ENCODE measurements at places on chromosomes 3 and 15.
A peak's percentile ranks its signal among the peaks of the same experiment; 100 is the strongest.

GRCh38 chr3:167920747-167921146 is 175.0 kb downstream of the GOLIM4 start:
- no peak for DNase-seq

DNA sequence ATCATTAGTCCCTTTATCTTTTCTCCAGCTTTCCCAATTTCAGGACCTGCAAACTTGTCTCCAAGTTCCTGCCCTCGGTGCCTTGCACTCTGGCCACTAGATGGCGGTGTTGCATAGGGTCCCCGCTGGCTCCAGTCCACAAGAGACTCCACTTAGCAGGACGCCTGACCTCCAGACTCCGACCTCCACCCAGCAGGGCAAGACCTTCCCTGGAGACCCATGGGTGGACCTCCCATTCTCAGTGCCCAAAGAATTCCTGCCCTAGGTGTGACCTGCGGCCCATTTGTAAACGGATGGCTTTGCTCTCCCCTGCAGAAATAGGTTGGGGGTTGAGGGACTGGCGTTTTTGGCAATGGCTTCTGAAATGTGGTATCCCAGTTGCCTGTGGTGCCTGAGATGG is 82.6 kb downstream of the LSM3 start:
- peak; percentile 67 for DNase-seq

- DNase-seq: peak; percentile 86
These were observed at the start of gene SLC49A4 for GRCh38 chr3:122794779-122795673. Gene SLC49A4 (plus strand): TSS chr3:122795069. CDS start chr3:122795193, 124 bp downstream.

DNA sequence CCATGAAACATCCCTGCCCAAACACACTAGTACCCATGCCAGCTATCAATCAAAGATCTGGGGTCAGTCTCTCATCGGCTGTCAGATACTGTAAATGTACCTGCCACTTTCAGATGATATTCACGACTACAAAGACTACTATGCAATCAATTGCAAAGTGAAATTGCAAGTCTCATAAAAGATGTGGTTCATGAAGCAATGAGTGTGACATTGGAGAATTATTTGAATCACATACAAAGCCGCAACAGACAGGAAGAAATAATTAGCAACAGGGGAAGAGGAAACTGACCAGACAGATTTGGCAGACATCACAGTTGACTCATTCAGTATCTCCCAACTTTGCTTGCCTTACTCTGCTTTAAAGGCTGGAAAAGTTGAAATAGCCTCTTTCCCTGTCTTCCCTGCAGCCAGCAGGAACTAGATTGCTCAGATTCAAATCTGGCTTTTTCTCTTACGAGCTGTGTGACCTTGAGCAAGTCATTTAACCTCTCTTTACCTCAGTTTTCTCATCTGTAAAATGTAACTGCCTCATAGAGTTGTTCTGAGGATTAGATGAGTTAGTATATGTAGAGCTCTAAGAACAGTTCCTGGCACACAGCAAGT is 95.7 kb upstream of the C3orf80 start:
- no peak for DNase-seq

GRCh38 chr3:72346526-72346926 is 501.7 kb downstream of the SHQ1 start:
- DNase-seq: no peak

GRCh38 chr3:71890356-71890931 is 105.5 kb upstream of the PROK2 start:
- DNase-seq: no peak

- DNase-seq: no peak
These were observed 951.6 kb downstream of the DIPK2A start for GRCh38 chr3:144923046-144923775.

GRCh38 chr15:96342406-96343112 is 12.1 kb downstream of the NR2F2 start:
- no peak for DNase-seq

GRCh38 chr3:9396301-9396631 is 1.1 kb upstream of the SETD5 start:
- DNase-seq: no peak

GRCh38 chr3:127694467-127695215 is 21.9 kb downstream of the ABTB1 start:
- DNase-seq: no peak

DNA sequence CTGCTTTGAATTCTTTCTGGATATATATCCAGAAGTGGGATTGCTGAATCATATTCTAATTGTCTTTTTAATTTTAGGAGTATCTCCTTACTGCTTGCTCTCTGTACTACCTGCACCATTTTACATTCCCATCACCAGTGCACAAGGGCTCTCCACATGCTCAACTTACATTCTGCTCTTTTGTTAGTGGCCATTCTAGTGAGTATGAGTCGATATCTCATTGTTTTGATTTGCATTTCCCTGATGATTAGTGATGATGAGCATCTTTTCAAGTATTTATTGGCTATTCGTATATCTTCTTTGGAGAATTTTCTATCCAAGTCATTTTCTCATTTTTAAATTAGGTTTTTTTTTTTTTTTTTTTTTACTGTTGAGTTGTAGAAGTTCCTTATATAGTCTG is 29.5 kb downstream of the PFN2 start:
- no peak for DNase-seq

- no peak for DNase-seq
These were observed 116.2 kb downstream of the ROBO1 start for GRCh38 chr3:79651536-79652065.

DNA sequence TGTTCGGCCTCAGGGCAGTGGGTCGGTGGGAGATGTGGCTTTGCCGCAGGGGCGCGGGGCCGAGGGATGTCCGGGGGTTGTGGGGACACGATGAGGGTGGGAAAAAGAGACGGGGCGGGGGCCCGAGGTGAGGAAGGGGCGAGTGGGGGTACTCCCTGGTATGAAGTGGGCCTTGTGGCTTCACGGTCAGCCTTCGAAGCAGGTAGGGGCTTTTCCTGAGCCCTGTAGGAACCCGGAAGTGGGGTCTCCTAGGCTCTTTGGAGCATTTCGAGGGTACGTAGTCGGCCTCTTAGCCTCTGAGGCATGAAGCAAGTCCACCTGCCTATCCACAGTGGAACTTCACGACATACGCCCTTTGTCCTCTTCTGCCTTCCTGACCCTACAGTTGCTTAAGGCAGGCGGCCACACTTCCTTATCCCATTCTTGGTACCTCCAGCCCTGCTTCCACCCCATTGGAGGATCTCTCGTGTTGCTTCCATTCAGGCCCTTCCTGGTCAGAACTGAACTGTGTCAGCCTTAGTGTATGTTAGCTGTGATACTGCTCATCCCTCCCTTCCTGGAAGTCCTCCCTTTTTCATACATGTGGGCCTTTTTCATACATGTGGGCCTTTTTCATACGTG is 389 bp downstream of the ARPC4 start:
- DNase-seq: no peak

GRCh38 chr15:74616366-74616939 is 817 bp downstream of the CLK3 start:
- peak; percentile 36 for DNase-seq

DNA sequence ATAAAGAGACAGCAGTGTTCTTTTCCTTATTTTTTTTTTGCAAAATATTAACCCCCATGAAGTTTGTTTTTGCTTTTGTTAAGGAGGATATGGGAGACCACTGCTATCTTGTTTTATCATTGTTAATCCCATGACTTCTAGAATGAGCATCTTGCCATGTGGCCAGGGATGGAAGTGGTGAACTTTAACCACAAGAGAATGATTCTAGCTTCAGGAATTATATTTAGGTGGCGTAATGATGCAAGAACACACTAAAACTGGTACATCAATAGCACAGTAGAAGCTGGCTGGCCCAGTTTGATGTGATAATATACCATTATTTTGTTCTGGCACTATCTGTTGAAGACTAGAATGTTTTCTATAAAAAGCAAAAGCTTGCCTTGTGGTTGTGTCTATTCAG is 720.9 kb downstream of the GRM7 start:
- no peak for DNase-seq

- DNase-seq: no peak
These were observed 131.0 kb downstream of the GABRG3 start for GRCh38 chr15:27101982-27102381.

GRCh38 chr15:67389975-67390374 is 131.0 kb upstream of the C15orf61 start:
- no peak for DNase-seq

- DNase-seq: peak; percentile 77
These were observed at the start of gene CELF6 for GRCh38 chr15:72319985-72320671. Gene CELF6 (minus strand): TSS chr15:72320157. CDS start chr15:72319874, 283 bp downstream.

DNA sequence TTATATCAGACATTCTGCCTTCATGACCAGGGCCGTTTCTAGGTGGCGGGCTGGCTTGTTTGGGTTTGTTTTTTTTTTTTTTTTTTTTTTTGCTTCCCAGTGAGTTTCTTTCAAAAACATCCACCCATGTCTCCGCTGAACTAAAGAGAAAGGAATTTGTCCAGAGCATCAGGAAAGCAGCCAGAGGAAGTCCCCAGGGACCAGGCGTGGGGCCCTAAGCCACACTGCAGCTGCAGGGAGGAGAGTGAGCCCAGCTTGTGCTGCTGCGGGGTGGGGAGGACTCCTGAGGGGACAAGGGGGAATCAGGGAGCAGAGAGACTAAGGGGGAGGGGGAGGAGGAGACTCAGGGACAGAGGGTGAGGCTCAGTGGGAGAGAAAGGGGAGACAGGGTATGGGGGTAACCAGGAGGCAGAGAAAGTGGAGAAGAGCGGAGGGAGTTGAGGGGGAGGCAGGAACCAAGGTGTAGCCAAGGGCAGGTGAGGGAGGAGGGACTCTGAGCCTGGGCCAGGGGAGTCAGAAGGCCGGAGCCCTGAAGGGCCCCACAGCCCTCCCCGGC is 49.5 kb downstream of the CYP11A1 start:
- no peak for DNase-seq

- DNase-seq: no peak
These were observed 48.3 kb upstream of the PRR20G start for GRCh38 chr3:127336101-127336500.

DNA sequence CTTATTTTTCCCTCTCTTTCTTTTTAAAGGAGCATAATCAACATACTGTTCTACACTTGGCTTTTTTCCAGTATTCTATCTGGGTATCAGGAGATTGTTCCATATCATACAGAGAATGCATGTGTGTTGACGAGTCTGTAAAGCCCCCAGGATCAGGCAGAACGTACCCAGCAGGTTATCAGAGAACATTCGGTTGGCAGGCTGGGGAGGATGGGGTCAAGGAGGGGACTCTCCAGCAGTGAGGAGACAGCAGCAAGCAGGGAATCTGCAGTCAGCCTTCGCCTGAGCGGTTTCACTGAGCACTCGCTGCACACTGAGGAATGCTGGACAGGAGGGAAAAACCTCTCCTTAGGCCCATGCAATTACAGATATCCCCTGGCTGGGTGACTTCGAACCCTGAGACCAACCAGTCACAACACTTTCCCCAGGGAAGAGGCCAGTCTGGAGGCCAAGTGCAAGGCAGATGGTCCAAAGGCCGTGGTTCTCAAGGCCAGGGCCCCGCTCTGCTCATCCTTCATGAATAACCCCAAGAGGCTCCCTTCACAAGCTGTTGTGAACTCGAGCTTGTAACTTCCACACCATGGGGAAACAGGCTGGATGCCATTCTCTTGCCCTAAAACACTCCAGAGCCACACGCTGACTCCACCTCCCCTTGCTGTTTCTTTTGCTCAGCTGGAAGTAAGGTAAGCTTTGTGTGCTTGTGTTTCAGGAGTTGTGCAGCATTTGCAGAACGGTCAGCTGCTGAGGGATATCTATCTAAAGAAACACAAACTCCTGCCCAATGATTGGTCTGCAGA is 60.1 kb downstream of the PXYLP1 start:
- DNase-seq: no peak

DNA sequence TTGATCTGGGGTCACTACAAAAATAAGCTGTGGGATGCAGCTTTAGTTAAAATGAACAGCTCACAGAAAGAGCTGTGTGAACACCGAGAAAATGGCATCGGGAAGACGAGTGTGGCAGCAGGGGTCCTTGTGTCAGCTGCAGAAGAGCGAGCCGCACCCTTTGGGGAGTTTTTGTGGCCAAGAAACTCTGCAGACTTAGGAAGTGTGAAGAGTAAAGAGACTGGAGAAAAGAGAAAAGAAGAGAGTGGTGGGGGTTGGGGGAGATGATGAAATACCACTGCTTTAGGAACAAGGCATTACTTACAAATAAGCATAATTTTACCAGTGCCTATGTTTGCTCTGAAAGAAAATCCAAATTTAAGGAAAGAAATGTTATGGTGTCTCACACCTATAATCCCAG is 147.8 kb downstream of the LRRC28 start:
- no peak for DNase-seq

GRCh38 chr3:136984837-136985236 is 27.1 kb downstream of the IL20RB start:
- no peak for DNase-seq

DNA sequence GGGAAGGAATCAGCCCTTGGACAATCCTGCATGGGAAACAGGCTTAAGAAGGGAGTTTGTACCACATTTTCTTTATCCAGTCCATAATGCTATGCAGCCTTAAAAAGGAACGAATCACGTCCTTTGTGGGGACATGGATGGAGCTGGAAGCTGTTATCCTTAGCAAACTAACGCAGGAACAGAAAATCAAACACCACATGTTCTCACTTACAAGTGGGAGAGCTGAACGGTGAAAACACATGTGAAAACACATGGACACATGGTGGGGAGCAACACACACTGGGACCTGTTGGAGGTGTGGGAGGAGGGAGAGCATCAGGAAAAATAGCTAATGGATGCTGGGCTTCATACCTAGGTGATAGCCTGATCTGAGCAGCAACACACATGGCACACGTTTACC is 70.3 kb downstream of the OXNAD1 start:
- DNase-seq: no peak

DNA sequence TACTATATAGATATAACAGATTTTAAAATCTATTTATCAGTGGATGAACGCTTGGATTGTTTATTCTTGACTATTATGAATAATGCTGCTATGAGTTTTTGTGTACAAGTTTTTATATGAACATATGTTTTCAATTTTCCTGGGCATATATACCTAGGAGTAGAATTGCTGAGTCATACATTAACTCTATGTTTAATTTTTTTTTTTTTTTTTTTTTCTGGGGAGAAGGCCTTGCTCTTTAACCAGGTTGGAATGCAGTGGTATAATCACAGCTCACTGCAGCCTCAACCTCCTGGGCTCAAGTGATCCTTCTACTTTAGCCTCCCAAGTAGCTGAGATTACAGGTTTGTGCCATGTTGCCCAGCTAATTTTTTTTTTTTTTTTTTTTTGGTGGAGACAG is 9.1 kb downstream of the CIDEC start:
- no peak for DNase-seq

GRCh38 chr3:125109536-125109925 is 53.7 kb upstream of the HEG1 start:
- no peak for DNase-seq

Data from activated B cell treated with CpG ODN at 0.5 μM for 24 hours (primary cell).